ENCODE measurements at places on chromosomes 5 and 9. TPM values are rescaled to one million over a fixed set of nuclear protein-coding genes. Genes with fewer than 3 reads are reported as not detected.

Gene CCL28
- total RNA-seq: 0.11 TPM

- DNase-seq: no peak
Measured at GRCh38 chr9:95587021-95587964, 70.5 kb upstream of the PTCH1 start.

GRCh38 chr9:127877566-127877998 is at the start of gene AK1:
AK1 (minus strand) TSS chr9:127877675; CDS start chr9:127874617, 3,058 bp downstream.
- no peak for DNase-seq

DNA sequence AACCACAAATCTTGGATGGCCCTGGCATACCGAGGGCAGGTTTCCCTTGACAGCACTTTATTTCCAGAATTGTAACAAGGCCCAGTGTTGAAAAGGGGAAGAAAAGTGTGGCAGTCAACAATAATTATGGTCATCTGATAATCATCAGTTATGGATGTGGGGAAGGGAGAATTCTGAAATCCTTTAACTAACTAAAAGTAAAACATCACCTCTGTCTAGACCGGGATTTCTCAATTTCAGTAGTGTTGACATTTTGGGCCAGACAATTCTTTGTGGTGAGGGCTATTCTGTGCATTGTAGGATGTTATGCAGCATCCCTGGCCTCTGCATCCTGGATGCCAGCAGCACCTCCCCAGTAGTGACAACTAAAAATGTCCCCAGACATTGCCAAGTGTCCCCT is 140.4 kb downstream of the PSAT1 start:
- no peak for DNase-seq

Gene CARD6
- total RNA-seq: 2.1 TPM

GRCh38 chr9:33209394-33209793 is 30.6 kb upstream of the SPINK4 start:
- DNase-seq: no peak

Gene SLC6A19
- not detected for total RNA-seq

- DNase-seq: peak; percentile 23
Measured at GRCh38 chr5:33074548-33074947, 363.4 kb downstream of the NPR3 start.

DNA sequence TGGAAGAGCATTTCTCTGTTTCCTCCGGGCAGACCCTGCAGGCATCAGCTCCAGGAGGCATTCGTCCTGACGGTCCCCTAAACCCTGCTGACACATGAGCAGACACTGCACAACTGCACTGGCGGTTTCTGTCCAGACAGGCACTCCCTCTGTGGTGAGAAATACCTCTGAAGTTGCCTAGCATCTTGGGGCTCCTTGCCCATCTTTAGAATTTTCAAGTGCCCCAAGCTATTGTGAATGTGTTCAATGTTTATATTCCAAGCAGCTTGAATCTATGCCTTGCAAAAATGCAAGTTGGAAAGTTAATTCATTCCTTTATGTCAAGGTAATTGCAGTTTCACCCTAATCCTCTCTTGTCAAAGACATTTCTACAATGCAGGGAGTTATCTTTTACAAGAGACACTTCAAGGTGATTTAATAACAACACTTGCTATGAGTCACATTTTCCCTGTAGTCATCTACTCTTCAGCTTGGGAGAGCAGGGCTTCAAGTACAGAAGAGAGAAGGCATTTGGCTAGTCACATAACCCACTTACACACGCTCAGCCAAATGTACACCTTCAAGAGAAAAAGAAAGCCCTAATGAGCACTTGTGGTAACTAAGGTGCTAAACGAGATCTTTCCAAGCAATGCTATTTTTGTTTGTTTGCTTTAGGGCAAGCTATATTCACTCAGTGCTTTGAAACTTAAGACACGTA is 302.5 kb downstream of the MLLT3 start:
- peak; percentile 60 for DNase-seq

GRCh38 chr9:93664549-93665120 is 88.3 kb downstream of the PHF2 start:
- DNase-seq: no peak

DNA sequence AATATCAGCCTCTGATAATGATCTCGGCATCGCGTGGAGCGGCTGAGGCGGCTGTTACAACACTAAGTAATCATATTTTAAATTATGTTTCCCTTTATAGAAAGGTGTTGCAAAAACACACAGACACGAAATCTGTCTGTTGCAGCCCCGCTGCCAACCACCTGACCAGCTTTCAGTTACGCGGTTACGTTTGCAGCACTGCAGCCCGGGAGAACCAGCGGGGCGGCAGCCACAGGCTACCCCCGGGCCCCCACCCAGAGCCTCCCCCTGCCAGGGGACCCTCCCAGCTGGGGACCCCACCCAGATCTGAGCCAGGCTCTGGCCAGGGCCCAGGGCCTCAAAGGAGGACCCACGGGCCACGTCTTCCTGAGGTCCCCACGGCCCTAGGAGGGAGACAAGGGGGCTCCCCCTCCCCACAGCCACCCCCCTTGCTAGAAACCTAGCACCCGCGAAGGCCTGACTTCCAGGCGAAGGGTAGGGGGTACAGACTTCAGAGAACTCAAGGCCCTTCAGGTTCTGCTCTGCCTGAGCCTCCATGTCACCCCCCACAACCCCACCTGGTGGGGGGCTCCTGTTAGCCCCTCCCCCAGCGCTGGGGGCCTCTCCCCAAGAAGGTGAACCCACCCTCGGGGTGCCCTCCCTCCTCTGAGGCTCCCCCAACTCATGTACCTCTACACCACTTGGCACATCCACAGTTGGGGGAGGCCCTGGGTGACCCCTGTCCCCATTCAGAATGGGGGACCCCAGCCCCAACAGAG is 6.0 kb downstream of the NACC2 start:
- no peak for DNase-seq

DNA sequence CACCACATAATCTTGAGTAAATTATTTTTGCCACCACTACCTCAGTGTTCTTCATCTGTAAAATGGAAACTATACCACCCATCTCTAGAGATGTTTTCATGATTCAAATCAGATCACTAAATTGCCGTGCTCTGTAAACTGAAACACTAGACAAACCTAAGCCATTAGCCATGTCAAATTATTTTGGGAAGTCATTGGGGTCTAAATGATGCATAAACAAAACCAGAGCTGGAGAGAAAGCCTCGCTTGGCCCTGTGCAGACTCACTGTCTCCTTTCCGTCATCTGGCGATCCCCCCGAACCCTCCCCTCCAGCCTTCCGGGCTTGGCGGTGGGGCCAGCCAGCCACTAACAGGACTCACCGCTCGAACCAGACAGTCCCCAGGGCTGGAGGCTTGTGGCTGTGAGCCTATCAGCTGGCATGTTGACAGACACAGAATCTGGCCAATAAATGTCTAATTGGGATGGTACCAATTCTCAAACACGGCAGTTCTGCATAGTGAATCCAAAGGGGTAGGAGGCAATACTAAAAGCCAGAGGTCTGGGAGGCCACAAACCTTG is 256.5 kb downstream of the SEC61B start:
- DNase-seq: no peak

DNA sequence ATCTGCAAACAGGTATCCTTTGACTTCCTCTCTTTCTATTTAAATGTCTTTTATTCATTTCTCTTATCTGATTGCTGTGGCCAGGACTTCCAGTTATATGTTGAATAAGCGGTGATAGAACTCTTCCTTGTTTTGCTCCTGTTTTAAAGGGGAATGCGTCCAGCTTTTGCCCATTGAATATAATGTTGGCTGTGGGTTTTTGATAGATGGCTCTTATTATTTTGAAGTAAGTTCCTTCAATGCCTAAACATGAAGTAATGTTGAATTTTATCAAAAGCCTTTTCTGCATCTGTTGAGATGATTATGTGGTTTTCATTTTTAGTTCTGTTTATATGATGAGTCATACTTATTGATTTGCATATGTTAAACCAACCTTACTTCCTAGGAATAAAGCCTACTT is 300.5 kb upstream of the CTNND2 start:
- DNase-seq: no peak

Gene PPP3R2
- total RNA-seq: not detected

- peak; percentile 89 for DNase-seq
Measured at GRCh38 chr5:76807296-76807695, 11.5 kb upstream of the F2RL1 start.

- no peak for DNase-seq
Measured at GRCh38 chr5:94228791-94229190, 389.6 kb downstream of the KIAA0825 start.

Gene DHX29
- total RNA-seq: 22.4 TPM

- peak; percentile 54 for DNase-seq
Measured at GRCh38 chr5:112691758-112692157, 45.9 kb upstream of the APC start.

- DNase-seq: no peak
Measured at GRCh38 chr9:108857572-108857971, 1.8 kb upstream of the ACTL7B start.

Gene SHOC1
- total RNA-seq: not detected

DNA sequence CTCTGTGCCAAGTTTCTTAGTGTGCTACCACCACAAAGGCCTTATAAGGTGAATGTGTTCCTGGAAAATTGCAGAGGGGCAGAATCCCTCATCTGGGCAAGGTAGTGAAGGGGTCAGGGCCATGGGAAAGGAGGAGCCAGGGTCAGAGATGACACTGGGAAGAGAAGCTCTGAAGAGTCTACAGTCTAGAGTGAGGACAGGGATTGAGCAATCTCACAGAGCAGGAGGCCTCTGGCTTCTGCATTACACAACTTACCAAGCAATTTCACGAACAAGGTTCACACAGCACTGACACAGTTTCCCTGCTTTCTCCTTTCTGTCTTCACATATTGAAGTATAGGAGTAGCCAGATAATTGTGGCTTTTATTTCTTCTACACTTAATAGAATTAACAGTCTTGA is 24.5 kb upstream of the IDNK start:
- DNase-seq: no peak

DNA sequence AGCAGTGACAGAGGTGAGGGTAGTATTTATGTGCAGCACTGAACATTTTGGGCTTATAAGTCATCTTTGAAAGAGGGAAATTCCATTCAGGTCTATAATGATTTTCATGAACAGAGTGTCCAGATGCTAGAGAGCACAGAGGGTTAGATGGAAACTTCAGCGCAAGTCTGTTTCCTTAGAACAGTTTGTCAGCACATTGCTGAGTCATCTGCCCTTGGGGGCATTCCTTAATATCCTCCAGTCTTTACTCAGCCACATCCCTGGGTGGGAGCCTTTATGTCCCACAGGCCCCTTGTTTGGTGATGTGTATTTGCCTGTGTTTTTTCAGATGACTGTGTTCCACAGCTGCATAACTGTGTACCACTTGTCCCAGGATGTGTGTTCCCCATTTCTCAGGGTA is 138.5 kb upstream of the S1PR3 start:
- DNase-seq: peak; percentile 71

DNA sequence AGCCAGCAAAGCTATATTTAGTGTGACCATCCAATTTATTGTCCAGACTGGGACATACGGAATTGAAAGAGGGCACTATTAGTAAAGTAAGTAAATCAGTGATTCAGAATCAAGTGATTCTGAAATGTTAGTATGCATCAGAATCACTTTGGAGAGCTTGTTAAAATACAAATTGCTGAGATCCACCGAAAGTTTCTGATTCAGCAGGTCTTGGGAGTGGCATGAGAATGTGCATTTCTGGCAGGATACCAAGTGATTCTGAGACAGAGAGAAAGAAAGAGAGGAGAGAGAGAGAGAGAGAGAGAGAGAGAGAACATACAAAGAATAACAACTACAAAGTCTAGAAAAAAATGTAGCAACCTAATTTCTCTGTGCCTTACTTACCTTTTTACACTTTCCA is 65.4 kb upstream of the ASTN2 start:
- no peak for DNase-seq

- DNase-seq: peak; percentile 55
Measured at GRCh38 chr9:14616188-14616982, 76.8 kb downstream of the ZDHHC21 start.

Gene SURF2
- 110 TPM for total RNA-seq

DNA sequence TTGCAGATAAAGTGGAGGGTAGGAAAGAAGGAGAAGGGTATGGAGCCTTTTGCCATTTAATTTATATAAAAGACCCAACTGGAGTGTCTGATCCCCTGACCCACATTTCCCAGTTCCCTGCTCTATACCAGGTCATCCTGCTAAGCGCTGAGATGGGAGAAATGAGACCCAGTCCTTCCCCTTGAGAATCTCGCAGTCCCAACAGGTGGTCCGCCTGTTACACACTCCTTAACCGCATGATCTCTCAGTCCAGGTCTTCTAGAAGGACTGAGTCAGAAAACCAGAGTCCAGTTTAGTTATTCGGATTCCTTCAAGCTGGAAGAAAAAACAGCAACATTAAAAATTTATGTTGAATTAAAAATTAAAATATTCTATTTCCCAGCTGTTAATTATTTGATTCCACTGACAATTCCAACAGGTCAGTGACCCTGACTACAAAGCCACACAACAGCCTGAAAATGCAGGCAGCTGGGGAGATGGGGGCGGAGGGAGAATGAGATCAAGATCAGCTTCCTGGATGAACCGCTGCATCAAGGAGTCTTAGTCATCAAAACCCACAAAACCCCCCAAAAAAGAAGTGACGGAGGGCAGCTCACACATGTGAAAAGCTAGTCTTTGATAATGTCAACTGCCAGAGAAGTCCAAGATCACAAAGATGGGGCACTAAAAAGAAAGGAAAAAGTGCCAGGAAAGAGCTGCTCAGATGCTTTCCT is 44.0 kb downstream of the GGTA1 start:
- peak; percentile 17 for DNase-seq

Gene RELL2
- 15.3 TPM for total RNA-seq

DNA sequence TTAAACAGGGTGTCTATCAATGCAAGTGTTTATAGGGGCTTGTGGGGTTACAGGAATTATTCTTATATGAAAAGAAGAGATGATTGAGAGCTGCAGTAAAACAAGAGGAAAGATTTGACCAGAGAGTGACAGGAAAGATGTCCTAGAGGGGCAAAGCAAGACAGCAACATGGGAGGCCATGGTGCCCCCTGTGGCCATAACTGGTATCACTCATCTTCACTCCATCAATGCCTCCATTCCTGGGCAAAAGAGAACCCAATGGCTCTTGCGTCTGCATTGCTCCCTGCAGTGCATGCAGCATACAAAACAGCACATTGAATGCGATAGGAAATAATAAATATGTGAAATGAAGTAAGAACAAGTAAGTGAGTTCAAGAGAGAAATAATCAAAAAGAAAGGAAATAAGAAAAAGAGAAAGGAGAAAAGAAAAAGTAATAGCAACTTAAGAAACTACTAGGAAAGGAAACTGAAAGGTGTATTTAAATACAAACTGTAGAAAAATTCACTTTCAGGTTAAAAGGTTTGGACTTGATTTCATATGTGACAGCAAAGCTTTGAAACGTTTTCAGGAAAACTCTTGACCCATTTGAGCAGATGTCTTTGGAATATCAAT is 206.6 kb downstream of the SEMA5A start:
- no peak for DNase-seq

- DNase-seq: no peak
Measured at GRCh38 chr9:91157883-91158282, 203.8 kb downstream of the AUH start.
